Left renal pelvis (tissue), 4 donors: ENCODE measurements at places on chromosomes 1 and 21. TPM values are rescaled to one million over a fixed set of nuclear protein-coding genes. Genes with fewer than 3 reads are reported as not detected.

- DNase-seq = no peak
These were observed 1.5 kb upstream of the NEK7 start for GRCh38 chr1:198155253-198155652.

ACTL8 gene
- not detected for polyA plus RNA-seq

DNA sequence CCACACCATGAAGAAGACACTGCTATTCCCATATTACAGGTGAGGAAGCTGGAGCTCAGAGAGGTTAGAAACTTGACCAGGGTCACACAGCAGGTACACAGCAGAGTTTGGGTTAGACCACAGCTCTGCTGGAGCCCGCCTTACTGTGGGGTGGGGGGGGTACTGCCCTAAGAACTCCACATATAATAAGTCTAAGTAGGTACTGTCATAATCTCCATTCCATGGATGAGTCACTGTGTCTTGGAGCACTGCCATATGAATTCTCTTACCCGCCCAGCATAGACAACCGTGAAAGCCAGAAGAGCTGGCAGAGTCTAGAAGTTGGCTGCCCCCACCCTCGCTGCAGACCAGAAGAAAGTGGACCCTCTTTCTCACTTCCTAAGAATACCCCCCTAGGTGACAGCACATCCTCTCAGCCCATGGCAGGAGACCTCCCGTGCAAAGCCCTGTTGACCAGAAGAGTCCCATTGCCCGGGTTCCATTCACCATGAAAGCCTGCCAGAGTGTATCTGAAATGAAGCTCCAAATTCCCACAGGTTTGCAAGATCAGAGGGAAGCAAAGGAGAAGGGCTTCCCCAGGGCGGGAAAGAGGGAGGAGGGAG, 5.2 kb upstream of the PLA2G2D start:
- no peak for DNase-seq

CHIA gene
- polyA plus RNA-seq = not detected

DNA sequence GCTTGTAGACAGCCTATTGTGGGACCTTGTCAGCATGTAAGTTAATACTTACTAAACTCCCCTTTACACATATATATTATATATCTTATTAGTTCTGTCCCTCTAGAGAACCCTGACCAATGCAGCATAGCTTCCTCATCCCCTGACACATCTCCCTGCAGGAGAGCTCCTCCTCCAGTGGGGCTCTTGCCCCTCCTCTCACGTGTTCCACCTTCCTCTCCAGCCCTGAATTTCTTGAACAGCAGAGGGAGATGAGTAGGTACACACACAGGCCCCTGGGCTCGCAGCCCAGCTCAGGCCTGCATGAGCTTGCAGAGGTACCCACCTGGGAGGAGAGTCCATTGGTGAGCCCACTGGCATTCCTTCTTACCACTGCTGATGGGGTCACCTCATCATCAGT, 27.3 kb upstream of the GOLT1A start:
- DNase-seq = no peak

DNA sequence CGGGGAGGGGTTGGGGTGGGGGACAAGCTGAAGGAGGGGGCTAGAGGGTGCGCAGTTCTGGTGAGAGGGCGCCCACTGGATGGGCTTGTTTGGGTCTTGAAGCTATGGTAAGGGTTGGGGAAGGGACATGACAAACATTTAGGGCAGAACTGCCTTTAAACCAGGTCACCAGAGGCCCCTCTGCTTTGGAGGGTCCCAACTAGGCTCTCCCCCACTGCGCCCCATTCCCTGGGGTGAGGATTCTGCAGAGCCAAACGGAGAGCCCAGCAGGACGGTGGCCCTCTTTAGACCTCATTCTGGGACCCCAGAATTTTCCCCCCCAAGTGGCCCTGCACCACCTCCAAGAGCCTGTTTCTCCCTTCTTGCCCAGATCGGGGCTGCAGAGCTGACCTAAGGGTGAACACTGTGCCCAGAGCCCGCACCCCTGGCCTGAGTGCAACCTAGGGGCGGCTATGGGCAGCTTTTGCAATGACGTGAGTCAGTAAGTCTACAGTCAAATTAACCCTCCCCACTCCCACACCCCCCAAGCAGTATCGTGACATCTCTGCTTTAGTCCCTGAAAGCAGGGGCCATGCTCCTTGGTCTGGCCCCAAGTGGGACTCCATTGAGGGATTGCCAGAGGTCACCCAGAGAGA, 593.8 kb downstream of the MATN1 start:
- DNase-seq = no peak

DNA sequence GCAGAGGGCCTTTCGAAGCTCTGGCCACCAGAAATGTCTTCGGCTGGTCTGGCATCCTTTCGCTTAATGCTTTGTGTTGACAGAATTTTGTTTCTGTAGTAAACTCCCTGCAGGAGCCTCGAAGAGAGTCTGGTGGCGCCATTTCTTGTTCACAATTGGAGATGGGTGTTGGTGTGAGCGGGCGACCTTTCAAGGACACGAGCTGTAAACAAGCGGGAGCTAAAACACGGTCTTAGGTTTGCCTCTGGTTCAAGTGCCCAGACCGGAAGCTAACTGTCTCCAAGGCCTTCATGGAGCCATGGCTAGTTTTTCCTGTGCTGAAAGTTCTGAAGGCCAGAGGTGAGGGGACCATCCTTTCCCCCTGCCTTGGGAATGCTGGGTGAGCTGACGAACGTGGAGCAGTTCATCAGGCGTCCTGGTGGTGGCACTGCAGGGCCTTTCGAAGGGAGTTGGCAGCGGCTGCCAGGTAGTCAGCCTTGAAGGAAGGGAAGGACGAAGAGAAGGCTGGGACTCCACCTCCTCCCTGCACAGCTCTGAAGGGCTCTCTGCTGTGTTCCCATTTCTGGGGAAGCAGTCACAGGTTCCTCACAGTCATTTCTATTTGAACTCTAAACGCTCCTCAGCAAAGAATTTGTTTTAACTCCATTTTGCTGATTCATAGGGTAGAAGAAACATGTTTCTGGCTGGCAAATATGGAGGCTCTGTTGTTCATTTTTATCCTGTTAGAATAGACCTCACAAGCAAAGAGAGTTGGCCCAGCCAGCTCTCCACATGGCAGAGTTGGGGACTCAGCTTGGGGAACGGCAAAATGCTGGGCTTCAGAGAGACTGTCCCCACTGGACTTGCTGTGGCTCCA, 35.2 kb downstream of the URB2 start:
- peak; percentile 29 for DNase-seq

EXO1 gene
- 13.5 TPM for polyA plus RNA-seq

DNA sequence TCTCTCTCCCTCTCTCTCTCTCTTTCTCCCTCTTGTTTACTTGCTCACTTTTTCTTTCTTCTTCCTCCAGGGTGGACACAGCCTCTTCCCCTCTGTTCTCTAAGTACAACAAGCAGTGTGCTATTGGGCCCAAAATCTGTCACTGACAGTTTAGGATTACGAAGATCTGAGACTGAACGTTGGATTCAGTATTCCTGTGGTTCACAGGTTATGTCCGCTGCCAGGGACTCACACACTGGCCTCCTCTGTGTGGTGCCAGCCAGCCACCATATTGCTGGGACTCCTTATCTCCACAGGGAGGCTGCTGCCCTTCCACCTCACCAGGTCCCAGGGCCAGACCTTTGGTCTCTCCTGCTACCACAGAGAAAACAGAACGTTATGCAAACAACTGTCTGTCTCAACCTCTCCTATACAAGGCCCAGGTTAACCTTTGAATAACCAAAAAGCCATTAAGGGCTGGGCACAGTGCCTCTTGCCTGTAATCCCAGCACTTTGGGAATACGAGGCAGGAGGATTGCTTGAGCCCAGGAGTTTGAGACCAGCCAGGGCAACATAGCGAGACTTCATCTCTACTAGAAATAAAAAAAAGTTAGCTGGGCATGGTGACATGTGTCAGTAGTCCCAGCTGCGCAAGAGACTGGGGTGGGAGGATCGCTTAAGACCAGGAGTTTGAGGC, 171.9 kb upstream of the RAB4A start:
- DNase-seq = no peak

DDX59 gene
- 24.9 TPM for polyA plus RNA-seq

GRCh38 chr1:170618421-170618820, 45.5 kb upstream of the PRRX1 start:
- DNase-seq = no peak

DNA sequence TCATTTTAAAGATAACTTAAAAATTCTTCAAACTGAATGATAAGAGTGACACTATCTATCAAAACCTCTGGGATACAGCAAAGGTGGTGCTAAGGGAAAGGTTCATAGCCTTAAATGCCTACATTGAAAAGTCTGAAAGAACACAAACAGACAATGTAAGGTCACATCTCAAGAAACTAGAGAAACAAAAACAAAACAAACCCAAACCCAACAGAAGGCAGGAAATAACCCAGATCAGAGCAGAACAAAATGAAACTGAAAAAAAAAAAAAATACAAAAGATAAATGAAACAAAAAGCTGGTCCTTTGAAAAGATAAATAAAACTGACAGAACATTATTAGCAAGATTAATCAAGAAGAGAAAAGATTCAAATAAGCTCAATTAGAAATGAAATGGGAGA, 6.8 kb downstream of the ODF2L start:
- DNase-seq = no peak

ELAVL4 gene
- polyA plus RNA-seq = 5.7 TPM

DNA sequence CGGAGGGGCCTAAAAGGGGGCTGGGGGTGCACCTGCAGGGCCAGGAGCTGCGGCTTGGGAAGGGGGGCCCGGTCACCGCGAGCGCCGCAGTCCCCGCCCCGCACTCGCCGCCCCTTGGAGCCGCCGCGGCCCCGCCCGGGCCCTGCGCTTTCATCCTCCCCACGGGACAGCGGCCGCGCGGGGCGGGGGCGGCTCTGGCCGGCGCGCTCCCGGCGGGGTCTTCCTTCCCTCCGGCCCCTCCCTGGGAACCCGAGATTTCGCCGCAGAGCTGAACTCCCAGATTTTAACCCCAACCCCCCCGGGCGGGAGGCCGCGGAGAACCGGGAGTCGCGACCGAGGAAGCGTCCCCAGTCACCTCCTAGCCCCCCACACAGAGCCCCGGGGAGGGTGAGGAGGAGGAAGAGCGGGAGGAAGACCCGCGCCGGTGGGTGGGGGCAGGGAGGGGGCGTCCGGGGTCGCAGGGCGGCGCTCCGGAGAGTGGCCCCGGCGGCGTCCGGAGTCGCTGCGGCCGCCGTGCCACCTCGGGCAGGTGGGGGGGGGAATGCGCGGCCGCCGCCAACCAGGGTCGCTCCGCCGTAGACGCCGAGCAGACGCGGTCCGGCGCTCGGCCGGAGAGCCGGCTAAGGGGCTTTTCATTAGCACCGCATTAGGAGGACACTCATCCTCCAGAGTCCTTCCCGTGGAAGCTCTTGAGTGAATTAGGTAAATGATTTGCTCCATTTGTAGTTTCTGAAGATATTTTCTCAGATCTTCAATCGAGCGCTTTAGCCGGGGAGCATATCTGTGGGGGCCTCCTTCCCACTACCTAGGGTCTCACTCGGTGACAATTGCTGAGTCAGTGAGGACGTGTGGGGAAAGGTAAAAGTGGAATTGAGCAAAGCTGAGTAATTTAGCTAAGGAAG, 31.6 kb upstream of the NFIA start:
- DNase-seq = no peak

BARHL2 gene
- not detected for polyA plus RNA-seq

THEMIS2 gene
- polyA plus RNA-seq = 3.5 TPM

DNA sequence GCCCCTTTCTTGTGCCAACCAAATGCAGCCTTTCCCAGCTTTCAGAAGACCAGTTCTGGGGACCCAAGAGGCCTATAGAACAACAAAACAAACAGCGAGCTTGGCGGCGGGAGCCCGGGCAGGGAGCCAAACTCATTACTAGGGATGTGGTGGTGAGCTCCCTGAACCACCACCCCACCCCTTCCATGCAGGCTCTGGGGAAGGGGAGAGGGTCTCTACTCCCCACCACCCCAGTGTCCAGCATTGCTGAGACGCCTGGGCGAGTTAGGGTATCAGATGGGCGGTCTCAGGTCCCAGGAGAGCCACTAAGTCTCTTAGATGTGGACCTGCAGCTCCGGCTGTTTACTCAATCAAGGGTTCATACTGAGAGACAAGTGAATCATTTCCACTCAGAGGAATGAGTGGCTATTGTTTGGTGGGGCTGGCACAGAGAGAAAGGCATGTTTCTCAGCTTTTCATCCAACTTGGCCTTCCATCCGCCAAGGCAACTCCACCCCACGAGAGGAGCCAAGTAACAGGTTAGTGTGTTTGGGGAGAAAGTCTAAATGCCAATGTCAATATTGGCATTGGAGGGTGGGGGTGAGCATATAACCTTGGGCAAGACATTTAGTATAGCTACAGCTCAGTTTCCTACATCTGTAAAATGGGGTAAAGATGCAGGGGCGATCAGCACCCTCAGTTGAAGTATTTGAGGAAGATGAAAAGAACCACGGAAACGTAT, 40.9 kb downstream of the PLXNA2 start:
- DNase-seq = no peak

DCDC2B gene
- polyA plus RNA-seq = 0.53 TPM

DNA sequence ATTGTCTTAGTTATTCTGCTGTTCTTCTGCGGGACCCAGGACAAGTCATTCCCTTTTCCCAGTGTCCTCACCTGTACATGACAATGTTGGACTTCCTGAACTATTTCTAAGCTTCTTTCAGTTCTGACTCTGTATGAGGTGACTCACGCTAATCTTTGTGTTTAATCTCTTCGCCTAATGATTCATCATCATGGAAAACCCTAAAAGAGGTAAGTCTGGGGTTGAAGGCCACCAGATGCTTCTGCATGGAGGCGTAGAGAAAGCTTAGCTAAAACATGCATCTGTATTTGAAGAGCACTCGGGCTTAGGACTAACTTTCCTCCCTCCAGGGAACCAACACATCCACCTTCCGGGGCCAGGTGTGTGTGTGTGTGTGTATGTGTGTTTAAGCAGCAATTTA, 7.4 kb downstream of the SPRR5 start:
- no peak for DNase-seq

VSIG8 gene
- polyA plus RNA-seq = 0.32 TPM

DNA sequence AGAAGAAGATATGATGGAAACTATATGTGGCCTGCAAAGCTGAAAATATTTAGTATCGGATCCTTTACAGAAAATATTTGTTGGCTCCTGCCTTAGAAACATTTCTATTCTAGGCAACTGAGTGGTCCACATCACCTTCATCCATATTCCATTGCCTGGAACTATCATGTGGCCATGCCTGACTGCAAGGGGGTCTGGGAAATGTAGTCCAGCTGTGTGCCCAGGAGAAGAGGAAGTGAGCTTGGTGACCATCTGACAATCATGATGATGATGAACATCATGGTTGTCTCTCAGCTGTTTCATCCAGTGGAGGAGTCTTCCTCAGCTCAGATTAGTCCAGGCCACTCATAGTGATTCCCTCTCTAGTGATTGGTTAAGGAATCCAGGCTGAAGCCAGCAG, 61.8 kb upstream of the IFNLR1 start:
- no peak for DNase-seq

GRCh38 chr21:30957010-30957409, 75.6 kb upstream of the KRTAP11-1 start:
- no peak for DNase-seq

DNA sequence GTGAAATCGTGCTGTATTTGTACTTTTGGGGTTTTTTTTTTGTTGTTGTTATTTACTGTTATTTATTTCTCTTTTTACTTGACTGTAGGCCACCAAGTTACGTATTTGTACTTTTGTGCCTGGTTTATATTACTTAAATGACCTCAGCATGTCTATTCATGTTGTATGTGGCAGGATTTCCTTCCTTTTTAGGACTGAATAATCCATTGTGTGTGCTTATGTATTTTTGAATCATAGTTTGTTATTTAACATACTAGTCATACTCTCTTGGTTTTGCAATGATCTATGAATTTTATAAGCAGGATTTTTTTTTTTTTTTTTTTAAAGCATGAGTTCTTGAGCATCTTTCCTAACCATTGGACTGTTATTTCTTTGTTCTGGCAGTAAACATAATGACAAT, 51.2 kb downstream of the RNF2 start:
- DNase-seq = no peak

- no peak for DNase-seq
These were observed 438.5 kb upstream of the PLXNA2 start for GRCh38 chr1:208682664-208683013.

- no peak for DNase-seq
These were observed 17.6 kb downstream of the TRAF5 start for GRCh38 chr1:211344152-211344618.
